ENCODE measurements at places on chromosomes 7 and 10.

DNA sequence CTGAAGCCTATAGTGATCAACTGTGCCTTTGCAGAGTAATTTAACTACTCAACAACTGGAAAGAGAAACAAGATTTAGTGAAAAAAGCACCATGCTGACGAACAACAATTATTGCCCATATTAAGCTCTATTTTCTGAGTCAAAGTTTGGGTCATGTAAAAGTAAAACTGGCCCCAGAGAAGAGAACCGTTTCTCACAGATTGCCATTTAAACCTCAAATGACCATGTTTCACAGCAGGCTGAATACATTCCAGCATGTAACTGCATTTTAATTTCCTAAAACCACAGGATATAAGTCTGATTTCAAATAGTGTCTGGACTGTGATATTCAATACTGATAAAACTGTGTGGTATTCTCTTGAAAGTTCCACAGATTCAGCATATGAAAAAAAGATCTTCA is 140.7 kb downstream of the ATE1 start:
- DNase-seq: no peak

GRCh38 chr10:116688241-116688711 is 54.1 kb downstream of the HSPA12A start:
- DNase-seq: no peak

DNA sequence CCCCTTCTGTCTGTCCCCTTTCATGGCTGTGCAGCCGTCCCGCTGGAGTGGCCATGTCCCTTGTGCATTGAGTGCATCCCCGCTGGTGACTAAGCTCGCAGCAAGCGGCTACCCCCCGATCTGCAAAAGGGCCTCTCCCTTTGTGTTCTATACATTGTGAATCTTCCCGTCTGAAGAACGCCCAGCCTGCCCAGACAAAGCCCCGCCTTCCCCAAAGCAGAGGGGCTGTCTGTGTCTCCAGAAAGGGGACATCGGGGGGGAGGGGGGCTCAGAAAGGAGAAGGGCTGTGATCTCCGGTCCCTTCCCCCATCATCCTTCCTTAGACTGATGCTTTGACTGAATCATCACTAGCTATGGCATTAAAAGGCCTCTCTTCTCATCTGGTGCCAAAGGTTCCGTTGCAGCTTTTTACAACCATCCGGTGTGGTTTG is 11.9 kb downstream of the NPTX2 start:
- no peak for DNase-seq

GRCh38 chr10:36779238-36779846 is 346.1 kb upstream of the ANKRD30A start:
- DNase-seq: no peak

- no peak for DNase-seq
These were observed 178.6 kb downstream of the ANKRD30A start for GRCh38 chr10:37304036-37304435.

- DNase-seq: no peak
These were observed 103.5 kb downstream of the AGMO start for GRCh38 chr7:15457990-15458955.

DNA sequence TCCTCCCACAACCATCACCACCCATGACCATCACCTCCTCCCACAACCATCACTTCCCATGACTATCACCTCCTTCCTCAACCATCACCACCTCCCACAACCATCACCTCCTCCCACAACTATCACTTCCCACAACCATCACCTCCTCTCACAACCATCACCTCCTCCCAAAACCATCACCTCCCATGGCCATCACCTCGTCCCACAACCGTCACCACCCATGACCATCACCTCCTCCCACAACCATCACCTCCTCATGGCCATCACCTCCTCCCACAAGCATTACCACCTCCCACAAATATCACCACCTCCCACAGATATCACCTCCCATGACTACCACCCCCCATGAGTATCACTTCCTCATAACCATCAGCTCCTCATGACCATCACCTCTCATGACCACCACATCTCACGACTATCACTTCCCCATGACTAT is 52.2 kb downstream of the PDGFA start:
- peak; percentile 45 for DNase-seq

DNA sequence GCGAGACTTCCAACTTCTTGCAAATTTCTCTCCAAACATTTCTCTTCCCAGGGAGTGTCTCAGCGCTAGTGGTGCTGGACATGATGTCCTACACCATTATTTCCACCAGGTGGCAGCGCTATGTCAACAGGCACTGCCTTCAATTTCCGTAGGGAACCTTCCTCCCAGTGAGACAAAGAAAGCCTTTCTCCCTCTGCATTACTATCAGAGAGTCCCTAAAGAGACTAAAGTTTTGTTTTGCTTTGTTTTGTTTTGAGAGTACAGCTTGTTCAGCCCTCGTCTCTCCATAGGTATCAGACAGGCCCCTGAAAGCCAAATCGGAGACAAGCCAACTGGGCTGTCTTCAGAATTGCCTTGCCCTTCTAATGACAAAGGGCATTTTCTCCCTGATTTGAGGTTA is 44.2 kb upstream of the GGCT start:
- no peak for DNase-seq

DNA sequence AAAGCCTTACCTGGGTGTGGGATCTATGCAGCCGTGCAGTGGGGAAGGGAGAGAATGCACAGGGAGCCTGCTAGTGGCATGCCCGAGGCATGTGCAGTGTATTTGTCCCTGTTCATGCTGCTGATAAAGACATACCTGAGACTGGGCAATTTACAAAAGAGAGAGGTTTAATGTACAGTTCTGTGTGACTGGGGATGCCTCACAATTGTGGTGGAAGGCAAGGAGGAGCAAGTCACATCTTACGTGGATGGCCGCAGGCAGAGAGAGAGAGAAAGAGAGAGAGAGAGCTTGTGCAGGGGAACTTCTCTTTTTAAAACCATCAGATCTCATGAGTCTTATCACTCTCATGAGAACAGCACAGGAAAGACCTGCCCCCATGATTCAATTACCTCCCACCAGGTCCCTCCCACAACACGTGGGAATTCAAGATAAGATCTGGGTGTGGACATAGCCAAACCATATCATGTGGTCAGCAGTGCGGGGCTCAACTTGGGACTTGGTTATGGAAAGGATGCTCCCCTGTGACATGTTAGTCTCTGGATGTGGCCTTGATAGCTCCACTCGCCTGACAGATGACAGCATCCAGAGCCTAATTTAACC is 128.9 kb downstream of the DOCK1 start:
- no peak for DNase-seq

DNA sequence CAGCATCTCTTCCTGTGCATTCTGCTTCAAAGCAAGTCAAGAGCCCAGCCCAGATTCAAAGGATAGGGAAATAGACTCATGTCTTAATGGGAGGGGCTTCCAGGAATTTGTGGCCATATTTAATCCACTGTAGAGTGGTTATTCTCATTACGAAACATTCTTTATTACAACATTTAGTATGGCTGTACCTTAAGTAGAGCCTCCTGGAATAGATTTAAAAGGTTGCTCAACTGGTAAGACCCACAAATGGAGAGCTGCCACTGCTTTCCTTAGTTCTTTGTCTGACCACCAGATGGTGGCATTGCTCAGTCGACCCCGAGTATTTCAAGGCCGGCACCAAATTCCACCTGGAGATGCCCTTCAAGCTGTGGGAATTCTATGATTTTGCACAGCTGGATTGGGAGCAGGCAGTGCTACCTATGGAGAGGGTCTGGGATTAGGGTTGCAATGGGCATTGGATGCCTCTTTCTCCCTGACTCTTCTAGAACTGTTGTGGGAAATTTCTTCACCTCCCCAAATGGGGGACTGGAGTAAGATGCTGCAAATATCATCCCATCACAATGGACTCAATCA is 102.2 kb downstream of the RBM20 start:
- peak; percentile 53 for DNase-seq

Data from activated naive CD4-positive, alpha-beta T cell treated with anti-CD3 and anti-CD28 coated beads, Interleukin-2, amount 50 U/mL, for 72 hours (primary cell).